ENCODE measurements at places on chromosomes 4 and X.
A peak's percentile ranks its signal among the peaks of the same experiment; 100 is the strongest.

- DNase-seq: peak; percentile 48
These were observed at the start of gene SNCA for GRCh38 chr4:89836897-89837384. SNCA (minus strand) TSS chr4:89837161; CDS start chr4:89835667, 1,494 bp downstream.

- DNase-seq: peak; percentile 7
These were observed 24.0 kb downstream of the TAB3 start for GRCh38 chrX:30865015-30865414.

GRCh38 chr4:8730159-8730558 is 137.6 kb downstream of the CPZ start:
- no peak for DNase-seq

GRCh38 chrX:155873188-155873587 is 8.0 kb upstream of the VAMP7 start:
- DNase-seq: peak; percentile 30

DNA sequence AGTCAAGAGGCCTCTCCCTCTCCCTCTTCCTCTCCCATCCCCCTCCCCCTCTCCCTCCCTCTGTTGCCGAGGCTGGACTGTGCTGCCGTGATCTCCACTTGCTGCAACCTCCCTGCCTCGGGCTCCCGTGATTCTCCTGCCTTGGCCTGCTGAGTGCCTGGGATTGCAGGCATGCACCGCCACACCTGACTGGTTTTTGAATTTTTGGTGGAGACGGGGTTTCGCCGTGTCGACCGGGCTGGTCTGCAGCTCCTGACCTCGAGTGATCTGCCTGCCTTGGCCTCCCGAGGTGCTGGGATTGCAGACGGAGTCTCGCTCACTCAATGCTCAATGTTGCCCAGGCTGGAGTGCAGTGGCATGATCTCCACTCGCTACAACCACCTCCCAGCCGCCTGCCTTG is 165.1 kb downstream of the CENPC start:
- no peak for DNase-seq

DNA sequence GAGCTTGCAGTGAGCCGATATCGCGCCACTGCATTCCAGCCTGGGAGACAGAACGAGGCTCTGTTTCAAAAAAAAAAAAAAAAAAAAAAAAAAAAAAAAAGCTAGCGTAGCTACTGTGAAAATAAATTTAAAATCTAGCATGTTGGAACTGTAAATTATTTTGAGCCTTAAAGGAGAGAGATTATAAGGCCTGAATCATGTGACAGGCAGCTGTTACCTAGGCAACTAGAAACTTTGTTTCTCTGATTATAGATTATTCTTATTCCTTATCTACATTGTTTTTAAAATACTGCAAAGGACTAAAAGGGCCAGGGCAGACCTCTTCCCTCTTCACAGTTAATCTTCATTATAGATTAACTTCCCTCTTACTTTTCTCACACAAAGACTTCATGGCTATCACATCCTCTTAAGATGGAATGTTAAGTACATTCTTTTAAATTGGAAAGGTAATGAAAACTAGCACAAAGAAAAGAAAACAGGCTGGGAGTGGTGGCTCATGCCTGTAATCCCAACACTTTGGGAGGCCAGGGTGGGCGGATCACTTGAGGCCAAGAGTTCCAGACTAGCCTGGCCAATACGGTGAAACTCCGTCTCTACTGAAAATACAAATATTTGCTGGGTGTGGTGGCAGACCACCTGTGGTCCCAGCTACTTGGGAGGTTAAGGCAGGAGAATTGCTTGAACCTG is 21.1 kb upstream of the PDS5A start:
- DNase-seq: no peak

- no peak for DNase-seq
These were observed 128.7 kb upstream of the TLL1 start for GRCh38 chr4:165744370-165744769.

GRCh38 chr4:10534820-10535219 is 77.6 kb upstream of the ZNF518B start:
- no peak for DNase-seq

GRCh38 chr4:145171911-145172310 is 8.5 kb downstream of the OTUD4 start:
- DNase-seq: no peak

DNA sequence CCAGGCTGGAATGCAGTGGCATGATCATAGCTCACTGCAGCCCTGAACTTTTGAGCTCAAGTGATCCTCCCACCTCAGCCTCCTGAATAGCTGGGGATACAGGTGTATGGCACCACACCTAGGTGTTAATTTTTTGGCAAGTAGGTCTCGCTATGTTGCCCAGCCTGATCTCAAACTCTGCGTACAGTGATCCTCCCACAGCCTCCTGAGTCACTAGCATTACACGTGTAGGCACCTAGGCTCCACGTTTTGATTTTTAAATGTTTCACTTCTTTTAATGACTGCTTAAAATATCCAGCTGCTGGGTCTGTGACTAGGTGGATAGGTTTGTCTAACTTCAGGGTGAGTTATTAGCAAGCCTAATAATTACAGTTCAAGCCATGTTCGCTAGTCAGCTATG is 44.5 kb downstream of the GATB start:
- no peak for DNase-seq

DNA sequence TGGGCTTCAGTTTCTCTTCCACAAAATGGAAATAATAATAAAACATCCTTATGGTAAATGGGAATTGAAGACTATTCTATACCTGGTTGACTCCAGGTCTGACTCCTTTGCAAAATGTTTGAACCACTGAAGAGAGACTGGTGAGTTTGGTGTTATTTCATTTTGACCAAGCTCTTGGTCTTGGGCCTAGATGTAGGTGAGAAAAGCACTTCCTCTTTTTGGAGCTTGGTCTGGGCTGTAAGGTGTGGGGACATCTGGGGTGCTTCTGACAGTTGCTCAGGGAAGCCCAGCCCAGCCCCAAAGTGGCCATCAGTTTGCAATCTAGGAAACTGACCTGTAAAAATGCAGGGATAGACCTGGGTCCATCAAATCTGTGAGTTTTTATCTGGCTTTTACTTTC is 26.8 kb upstream of the SOD3 start:
- DNase-seq: no peak

DNA sequence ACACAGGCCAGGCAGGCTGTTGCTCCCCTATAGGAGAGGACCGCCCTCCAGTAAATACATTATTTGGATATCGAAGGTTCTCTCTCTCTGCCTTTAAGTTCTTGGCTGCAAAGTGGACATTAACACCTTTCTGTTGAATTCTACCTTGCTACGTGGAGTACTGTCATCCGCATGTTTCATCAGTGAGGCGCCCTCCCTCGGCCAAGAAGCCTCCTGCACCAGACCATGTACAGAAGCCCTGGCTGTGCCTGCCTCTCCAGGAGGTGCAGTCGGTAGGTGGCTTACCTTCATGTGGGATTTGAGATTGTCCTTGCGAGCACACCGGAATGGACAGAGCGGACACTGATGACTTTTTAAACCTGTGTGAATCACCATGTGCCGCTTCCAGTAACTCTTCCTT is 46.7 kb downstream of the ZNF827 start:
- DNase-seq: no peak

- DNase-seq: peak; percentile 53
These were observed 64.3 kb upstream of the FTHL17 start for GRCh38 chrX:31136144-31136611.

DNA sequence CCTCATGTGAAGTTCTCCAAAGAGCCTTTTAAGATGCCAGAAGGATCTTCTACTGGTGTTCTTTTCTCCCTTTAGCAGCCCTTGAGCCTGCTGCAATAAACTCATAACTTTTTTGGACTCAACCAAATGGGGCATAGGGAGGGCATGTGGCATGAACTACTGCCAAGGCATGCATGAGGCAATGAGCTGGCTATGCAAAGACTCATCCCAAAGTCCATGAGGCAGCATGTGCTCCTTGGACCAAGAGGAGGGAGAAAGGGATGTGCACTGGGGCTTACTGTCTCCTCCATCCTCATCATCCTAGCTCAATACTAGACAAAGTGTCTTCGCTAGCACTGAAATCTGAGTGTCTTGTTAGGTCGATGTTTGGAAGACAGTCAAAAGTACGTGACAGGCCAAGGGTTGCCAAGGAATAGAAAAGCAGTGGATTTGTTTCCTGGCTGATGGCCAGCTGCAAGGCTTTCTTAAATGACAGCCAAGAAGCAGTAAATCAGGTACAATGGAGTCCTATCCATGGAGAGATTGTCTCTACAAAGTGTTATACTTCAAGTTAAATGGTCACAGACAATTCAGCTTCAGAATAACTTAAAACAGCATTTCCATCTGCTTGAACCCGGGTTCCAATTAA is 44.5 kb upstream of the ATXN3L start:
- DNase-seq: no peak

- no peak for DNase-seq
These were observed 3.7 kb downstream of the CRMP1 start for GRCh38 chr4:5889002-5889696.

- DNase-seq: no peak
These were observed 8.0 kb upstream of the FNIP2 start for GRCh38 chr4:158760866-158761265.

- DNase-seq: no peak
These were observed 30.0 kb upstream of the PGK1 start for GRCh38 chrX:78074088-78074487.

- no peak for DNase-seq
These were observed 38.0 kb downstream of the APBB2 start for GRCh38 chr4:41176340-41176739.

DNA sequence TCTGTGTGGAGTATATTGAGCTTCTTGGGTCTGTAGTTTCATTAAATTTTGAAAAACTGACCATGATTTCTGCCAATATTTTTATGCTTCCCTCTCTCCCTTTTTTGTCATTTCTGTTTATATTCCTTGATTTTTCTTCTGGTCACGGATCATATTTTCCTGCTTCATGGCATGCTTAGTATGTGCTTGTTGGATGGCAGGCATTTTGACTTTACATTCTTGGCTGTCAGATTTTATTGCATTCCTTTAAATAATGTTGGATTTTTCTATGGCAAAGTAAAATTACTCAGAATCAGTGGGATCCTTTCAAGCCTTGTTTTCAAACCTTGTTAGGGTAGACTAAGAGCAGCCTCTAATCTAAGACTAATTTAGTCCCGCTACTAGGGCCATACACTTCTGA is 531.8 kb downstream of the IL15 start:
- no peak for DNase-seq

DNA sequence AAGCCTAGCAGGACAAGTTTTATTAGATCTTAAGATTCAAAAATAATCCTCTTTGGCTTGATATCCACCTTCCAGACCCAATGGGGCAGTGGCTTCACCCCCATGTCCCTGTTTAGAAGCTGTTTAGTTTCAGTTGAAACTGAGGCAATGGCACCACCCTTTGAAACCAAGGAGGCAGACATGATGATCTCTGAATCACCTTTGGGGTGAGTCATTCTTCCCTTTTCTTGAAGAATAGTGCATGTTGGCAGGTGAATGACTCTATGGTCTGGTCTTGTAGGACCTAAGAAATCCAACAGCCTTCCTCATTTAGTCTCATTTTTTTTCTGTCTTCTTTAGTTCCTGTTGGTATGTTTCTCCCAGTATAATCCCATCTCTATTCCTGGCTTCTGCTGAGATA is 29.5 kb upstream of the BMP15 start:
- no peak for DNase-seq

GRCh38 chr4:42464550-42465094 is 67.3 kb downstream of the SHISA3 start:
- DNase-seq: no peak

DNA sequence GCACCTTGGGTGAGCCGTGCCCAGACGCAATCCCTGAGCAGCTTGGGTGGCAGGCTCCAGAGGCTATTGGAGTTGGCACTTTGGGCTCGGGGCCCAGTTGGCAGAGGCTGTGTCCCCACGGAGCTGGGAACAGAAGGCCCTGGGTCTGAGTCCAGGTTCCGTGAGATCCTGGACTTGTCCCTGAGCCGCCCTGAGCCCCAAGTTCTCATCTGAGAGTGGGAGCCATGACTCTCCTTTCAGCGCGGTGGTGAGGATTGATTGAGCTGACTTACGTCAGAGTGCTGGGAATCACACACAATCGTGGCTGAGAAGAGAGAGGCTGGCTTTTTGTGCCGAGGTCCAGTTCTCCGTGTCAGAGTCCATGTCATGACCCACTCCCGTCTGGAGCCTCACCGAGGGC is 98.0 kb downstream of the PSAPL1 start:
- no peak for DNase-seq
